ENCODE measurements at places on chromosomes 6 and 20. TPM values are rescaled to one million over a fixed set of nuclear protein-coding genes. Genes with fewer than 3 reads are reported as not detected.

The MUCL3 gene
- polyA plus RNA-seq: not detected

The MCHR2 gene
- not detected for polyA plus RNA-seq

- DNase-seq: no peak
- H3K4me1 ChIP-seq: no peaks in the 10 kb centered on the region
- H3K27ac ChIP-seq: no peak overlapping the region
- H3K4me3 ChIP-seq: no peak overlapping the region
These were observed 53.4 kb downstream of the AKAP12 start for GRCh38 chr6:151292974-151293687.

DNA sequence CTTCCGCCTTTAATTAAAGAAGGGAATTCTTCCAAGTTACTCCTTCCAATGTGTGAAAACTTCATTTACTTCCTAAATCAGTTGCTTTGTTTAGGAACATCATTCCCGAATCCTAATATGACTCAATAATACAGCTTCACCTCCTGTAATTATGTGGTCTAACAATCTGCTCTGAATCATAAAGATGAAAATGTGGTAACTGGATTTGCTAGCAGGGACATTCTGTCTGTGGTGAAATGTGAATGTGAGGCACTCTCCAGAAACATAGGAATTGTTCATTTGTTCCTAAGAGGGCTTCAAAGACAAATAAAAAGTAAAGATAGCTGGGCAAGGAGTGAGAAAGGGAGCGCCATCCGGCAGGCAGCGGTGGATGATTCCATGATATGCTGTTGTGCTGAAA is 678.1 kb downstream of the KIF16B start:
- no peak overlapping the region for H3K4me3 ChIP-seq
- H3K36me3 ChIP-seq: no peaks in the 10 kb centered on the region
- H3K27ac ChIP-seq: no peak overlapping the region
- DNase-seq: no peak

DNA sequence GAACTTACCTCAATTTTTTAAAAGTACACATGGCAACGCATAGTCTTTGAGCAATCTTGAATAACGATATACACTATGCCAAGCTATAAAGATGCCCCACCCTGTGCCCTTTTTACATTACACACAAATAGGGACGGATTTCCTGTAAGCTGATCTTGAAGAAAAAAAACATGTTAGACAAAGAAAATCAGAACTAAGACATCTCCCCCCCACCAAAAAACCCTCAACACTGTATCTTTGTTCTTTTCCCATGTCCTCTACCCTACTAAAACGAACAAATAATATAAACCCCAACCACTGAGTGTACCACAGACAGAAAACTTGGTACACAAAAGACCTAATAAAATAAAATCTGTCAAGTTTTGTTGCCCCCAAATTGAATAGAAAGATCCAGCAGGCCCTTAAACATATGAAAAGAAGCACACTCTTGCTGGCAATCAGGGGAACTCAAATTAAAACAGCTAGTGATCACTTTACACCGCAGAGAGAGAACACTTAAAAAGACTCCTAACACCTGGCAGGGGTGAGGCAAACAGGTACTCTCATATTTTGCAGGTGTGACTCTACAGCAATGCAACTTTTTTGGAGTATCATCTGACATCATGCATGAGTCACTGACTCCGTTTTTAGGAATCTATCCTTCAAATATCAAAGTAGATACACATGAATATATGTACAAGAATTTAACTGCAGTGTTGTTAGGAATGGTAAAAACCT is 29.6 kb downstream of the BACH2 start:
- peak overlapping the region; percentile 99 for H3K27ac ChIP-seq
- peak; percentile 89 for DNase-seq
- H3K4me1 ChIP-seq: no peaks in the 10 kb centered on the region
- peak overlapping the region; percentile 30 for H3K4me3 ChIP-seq
- no peaks in the 10 kb centered on the region for H3K36me3 ChIP-seq
- no peaks in the 10 kb centered on the region for H3K27me3 ChIP-seq

All from naive thymus-derived CD4-positive, alpha-beta T cell (primary cell).